Upper lobe of left lung (tissue), 6 donors: ENCODE measurements at places on chromosomes 13 and 19.

- DNase-seq: no peak
Observed at GRCh38 chr19:48445256-48445605, 552 bp upstream of the GRWD1 start.

DNA sequence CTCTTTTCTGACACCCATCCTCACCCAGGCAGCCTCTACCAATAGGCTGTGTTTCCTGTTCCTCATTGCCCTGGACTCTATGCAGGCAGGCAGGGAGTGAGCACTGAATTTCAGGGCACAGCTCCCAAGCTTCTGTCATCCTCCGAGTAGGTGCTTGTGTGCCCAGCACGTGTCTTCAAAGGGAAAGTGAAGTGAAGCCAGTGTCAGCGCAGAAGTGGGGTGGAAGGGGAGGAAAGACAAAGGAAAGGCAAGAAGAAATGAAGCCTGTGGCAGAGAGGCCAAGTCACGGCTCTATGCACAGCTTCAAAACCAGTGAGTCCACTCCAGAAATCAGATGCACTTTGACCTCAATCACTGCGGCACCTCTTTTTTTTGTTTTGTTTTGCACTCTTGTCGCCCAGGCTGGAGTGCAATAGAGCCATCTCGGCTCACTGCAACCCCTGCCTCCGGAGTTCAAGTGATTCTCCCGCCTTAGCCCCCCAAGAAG lies 16.9 kb downstream of the CEBPA start:
- no peak for DNase-seq

DNA sequence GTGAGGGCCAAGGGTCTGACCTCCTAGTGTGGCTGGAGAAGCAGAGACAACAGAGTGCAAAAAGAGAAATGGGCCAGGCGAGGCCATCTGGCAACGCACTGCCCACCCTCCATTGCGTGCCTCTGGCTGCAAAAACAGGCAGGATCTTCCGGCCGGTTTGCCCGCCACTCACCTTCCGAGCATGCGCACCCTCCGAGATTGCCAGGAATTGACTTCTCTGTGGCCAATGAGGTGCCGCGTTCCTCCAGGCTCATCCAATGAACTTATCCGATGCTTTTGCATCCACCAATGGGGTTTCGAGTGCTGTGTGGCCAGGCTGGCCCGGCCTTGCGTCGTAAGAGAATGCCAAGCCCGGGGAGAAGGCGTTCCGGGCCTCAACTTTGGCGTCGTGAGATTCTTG lies at the start of gene TEX101:
Gene TEX101 (plus strand): TSS at position 337 of the 400 bp plus-strand sequence. CDS start 1,030 bp downstream, outside the sequence.
- DNase-seq: peak; percentile 29

DNA sequence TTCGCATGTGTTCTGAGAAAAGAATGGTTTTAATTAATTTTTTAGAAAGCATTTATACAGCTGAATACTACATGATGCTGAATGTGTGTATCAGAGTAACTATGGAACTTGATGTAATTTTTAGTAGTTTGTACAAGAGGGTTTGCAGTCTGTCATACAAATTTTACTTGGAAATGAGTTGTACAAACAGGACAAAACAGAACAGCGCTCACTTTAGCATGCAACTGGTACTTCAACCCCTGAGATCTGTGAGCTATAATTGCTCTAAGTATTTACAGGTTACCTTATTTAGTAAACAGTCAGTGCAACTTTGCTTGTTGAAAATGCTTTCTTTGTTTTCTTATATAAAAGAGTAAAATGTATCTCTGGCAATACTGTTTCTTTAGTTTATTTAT lies 706 bp downstream of the TNFRSF19 start:
- DNase-seq: no peak

DNA sequence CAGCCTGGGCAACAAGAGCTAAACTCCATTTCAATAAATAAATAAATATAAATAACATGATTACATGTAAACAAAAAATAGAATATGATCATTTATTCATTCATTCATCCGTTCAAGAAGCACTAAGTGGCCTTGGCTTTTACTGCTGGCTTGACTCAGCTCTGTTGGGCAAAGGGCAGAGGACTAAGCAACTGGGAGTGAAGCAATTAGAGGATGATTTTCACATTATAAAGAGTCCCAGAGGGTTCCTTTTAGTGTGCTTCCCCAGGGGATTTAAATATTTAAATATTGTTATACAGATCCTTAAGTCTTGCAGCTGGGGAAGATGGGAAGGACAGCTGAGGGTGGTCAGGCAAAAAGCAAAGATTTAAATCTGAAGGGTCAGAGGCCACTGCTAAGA lies 34.9 kb upstream of the FLT1 start:
- no peak for DNase-seq

DNA sequence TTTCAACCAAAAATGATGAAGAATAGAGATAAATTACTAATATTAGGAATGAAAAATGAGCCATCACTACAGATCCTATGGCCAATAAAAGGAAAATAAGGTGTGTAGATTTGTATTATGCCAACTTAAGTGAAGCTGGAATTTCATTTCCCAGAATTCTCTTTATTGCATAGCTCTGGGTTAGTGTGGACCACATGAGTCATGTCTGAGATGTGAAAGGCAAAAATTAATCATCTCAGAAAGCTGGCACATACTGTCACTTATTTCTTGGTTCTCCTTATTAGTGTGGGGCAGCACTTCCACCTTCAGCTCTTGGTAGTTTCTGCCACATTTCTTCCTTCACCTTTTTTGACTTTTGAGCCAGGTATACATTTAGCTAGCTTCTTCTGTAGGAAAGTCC lies 82.6 kb downstream of the KATNAL1 start:
- DNase-seq: no peak

GRCh38 chr19:854549-854948 lies 2.4 kb downstream of the ELANE start:
- DNase-seq: no peak

GRCh38 chr19:32201211-32201610 lies 144.2 kb upstream of the ZNF507 start:
- no peak for DNase-seq

DNA sequence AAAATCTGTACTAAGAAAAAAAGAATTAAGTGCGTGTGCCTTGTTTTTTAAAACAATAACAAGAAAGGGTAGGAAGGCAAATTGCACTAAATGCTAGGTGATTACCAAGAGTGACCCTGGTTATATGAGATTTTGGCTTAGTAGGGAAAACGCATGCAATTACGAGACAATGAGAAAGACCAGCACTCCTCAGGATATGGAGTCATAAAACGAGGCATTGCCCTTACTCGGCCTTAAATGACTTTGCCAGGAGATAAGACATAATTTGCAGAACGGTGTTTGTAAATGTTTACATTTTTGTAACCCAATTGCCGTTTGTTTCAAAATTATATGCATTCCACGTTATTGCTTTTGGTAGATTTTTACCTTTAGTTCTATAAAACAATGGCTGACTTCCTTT lies 179.8 kb downstream of the RBM26 start:
- no peak for DNase-seq

GRCh38 chr19:2544576-2545415 lies 68.9 kb downstream of the GADD45B start:
- DNase-seq: no peak

- DNase-seq: peak; percentile 91
Observed at GRCh38 chr19:8252922-8253589, 43.9 kb downstream of the CERS4 start.

- DNase-seq: no peak
Observed at GRCh38 chr19:56667311-56667870, 4.2 kb downstream of the ZNF835 start.

GRCh38 chr13:113952151-113952982 lies 21.5 kb downstream of the C13orf46 start:
- peak; percentile 75 for DNase-seq

- DNase-seq: no peak
Observed at GRCh38 chr13:27573265-27573664, 47.1 kb downstream of the LNX2 start.

- peak; percentile 36 for DNase-seq
Observed at GRCh38 chr13:52846567-52847321, 1.7 kb downstream of the PCDH8 start.

- no peak for DNase-seq
Observed at GRCh38 chr13:101309014-101309619, 107.2 kb downstream of the NALCN start.

DNA sequence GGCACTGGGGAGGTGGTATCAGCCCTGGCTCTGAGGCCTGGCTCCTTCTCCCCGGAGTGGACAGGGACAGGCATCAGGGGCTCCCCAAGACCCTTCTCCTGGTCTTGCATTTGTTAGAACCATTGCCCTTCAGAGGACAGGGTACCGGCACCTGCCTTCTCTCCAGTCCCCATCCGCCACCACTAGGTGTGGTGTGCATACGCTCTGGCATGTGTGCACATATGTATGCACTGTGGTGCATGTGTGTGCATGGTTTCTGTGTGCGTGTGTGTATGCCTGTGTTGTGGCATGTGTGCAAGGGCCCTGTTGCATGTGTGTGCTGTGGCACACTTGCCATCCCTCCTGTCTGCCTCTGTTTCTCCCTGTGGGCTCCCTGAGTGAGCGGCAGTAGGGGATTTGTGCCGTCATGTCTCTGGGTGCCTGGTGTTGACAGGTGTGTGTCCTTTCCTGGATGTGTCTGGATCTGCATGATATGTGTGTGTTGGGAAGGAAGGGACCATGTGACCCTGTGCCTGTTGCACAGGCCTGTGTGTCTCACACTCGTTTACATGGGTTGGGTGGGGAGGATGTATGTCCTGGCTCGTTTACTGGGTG lies 9.3 kb downstream of the KCTD15 start:
- DNase-seq: no peak

GRCh38 chr13:101210774-101211173 lies 205.5 kb downstream of the NALCN start:
- DNase-seq: no peak

DNA sequence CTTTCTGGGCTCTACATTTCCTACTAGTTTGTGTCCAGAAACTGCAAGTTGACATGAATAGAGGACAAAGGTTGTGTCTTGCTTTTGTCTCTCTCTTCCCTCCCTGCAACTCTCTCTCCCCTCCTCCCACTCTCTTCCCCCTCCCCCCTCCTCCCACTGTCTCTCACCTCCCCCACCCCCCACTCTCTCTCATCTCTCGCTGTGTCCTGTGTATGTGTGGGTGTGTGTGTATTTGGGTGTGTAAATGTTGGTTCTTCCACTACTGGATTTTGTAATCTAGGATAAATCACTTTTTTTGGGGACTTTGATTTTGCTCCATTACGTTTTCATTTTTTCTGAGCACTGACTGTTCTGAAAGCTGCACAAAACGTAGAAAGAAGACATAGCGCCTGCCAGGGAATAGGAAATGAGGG lies 48.4 kb downstream of the AKAP11 start:
- no peak for DNase-seq

DNA sequence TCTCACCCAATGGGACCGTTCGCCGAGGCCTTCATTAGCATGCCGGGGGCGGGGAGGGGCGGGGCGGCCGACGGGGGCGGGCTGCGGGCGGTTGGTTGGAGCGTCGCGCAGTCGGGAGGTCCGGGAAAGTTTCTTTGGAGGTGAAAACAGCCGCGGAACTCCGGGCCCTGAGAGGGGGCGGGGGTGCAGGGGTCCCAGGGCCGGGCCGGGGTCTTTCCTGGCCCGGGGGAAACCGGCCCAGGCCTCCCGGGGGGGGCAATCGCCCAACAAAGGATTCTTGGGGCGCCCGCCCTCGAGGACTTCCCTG lies at the start of gene HMG20B:
Gene HMG20B (plus strand): TSS at position 90 of the 307 bp plus-strand sequence. CDS start 366 bp downstream, outside the sequence.
- no peak for DNase-seq

DNA sequence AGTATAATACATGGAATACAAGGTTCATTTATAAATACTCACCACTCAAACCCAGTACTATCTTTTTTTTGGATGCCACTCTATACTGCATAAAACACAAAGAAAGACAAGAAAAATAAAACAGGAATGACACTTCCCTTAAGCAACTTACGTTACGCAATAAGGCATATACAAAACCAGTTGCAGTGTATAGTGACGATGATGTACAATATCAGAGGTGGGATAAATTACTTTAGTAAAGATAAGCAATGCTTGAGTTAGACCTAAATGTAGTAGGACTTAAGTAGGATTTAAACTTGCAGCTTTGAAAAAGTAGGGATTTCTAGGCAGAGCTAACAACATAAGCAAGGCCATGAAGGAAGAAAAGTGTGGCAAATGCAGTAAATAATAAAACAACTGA lies 374.9 kb downstream of the SPRY2 start:
- DNase-seq: no peak

- no peak for DNase-seq
Observed at GRCh38 chr19:35015270-35015953, 14.9 kb upstream of the SCN1B start.

DNA sequence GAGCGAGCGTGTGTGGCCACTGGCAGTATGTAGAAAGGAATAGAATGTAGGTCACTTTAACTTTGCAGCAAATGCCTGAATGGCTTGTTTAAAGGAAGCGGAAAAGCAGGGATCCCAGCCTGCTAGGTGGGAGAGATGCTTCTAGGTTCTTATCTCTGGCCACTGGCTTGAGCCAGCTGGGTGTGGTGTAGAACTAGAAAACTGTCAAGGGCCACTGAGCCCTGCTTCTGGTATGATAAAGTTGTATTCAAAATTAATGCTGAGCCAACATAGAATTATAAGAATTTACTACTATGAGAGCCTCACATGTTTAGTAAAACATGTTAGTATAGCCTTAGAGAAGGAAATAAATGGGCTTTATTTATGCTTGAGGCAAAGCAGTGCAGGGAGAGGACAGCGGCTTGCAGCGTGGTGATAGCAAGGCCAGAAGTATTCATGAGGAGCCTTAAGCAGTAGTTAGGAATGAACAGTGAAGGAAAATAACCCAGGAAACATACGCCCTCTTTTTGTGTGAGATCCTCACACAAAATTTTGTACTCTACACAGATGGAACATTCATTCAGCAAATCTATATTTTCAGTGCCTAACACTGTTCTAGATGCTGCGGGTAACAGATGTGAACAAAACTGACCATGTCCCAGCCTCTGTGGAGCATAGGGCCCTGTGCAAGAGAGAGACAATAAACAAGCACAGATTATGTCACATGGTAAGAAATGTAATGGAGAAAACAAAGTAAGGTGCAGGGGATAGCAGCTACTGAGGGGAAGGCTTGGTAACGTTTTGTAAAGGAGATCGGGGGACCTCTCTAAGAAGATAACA lies 863.2 kb downstream of the DIAPH3 start:
- DNase-seq: no peak

DNA sequence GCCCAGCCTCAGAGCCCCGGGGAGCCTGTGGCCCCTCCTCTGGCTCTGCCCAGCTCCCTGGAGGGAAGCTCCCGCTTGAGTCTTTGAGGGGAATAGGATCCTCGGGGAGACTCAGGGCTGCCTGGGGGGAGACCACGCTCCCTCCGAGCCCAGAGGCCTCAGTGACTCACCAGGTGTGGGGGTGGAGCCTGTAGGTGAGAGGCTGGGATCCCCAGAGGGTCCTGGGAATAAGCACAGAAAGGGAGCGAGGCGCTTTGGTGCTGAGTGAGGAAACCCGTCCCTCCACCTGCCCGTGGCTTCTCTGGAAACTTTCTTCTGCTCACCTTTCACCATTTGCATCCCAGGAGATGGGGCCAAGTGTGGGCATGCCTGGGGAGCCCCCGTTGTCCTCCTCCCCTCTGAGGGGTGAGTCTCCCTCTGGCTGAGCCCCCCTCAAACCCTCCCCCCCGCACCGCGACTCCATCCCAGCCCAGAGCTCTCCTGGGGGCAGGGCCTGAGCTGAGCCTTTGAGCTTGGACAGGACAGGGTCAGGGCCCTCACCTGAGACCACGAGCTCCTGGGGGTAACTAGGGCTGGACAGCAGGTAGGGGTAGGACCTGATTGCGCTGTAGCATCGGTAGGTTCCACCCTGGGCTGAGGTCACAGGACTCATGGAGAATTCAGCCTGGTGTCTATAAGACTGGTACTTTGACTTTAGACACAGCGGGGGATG lies 2.7 kb downstream of the LILRB5 start:
- DNase-seq: no peak
